ENCODE measurements at places on chromosomes 16 and 17.

- no peak for DNase-seq
Measured at GRCh38 chr17:10162096-10162495, 36.3 kb downstream of the GAS7 start.

DNA sequence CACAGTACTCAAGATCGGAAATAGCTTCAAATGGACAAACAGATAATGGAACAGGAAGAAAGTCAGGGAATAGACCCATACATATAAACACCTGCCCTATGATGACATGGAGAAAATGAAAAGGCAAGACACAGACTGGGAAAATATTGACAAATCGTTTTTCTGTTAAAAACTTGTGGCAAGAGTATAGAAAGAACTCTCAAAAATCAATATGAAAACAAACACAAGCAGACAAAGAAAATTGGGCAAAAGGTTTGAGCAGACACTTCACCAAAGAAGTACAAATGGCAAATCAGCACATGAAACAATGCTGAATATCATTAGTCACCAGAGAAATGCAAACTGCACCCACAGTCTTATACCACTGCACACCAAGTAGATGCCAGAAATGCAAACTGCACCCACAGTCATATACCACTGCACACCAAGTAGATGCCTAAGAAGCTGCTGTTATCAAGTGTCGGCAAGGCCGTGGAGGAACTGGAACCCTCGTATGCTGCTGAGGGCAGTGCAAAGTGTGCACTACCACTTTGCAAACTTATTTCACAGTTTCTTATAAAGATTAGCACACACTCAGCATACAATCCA lies 123.5 kb upstream of the CHMP6 start:
- DNase-seq, result no peak

DNA sequence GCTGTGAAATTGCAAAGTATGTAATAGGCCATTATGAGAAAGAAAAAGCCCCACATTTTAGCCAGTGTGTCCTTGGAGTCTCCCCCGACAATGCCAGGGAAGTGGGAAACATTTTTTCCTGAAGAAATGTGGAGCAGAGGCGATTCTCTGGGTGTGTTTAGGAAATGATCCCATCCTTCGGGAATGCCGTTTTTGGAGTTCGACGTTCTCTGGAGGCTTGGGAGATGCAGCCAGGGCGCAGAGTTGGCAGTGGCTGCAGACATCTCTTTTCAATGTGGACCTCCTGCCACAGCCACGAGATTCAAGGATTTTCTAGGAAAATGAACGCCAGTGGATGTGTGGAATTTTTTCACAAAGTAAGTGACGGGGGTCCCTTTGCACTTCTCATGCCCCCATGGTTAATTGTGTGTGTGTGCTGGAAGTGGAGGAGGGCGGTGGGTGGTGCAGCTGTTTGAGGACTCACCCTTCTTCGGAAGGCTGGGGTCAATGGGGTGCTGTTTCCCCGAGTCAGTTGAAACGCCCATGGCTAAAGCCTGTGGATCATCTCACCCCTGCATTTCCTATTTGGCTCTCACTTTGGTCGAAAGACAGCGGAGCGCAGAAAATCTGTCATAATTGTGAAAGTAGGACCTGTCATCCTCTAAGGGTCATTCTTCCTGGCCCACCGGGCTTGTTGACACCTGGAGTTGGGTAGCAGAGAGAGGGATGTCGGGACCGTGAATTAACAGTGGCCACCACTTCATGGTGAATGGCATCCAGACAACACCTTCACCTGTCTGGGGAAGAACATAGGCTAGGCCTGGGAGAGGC lies 73.2 kb downstream of the CMIP start:
- peak; percentile 44 for DNase-seq

DNA sequence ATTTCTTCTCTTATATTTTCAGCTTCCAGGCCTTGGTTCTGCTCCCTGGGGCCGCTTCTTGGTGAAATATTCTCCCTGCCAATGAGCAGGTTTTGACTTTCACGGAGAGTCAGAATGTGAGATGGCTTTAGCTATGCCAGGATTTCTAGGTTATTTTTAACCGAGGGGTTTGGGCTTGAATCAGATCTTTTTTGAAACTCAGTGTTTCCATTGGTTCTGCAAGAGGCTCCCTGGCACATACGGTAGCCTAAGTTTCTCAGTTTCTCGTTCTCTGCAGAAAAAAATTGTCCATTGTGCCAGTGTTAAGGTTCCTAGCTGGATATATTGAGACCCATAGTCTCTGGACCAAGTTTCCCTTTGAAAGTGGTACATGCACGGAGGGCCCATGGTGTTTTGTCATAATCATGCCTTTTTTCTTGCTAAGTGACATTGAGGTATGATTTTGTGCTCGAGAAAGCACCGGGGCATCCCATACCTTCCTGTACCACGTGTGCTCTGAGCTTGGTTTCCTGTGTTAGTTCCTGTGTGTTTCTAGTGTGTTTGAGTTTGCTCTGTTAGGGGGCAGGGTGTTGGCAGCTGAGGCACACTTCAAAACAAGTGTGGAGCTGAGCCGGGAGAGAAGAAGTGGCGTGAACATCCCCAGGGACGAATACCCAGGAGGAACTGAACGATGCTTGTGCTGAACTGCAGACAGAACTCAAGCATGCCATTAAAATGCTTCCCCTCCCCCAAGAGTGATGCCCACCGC lies 127.2 kb downstream of the HS3ST3B1 start:
- DNase-seq, result no peak

- DNase-seq, result no peak
Measured at GRCh38 chr16:77335652-77336234, 99.1 kb downstream of the ADAMTS18 start.

GRCh38 chr17:81510785-81511553 lies 1.6 kb downstream of the ACTG1 start:
- DNase-seq, result no peak

GRCh38 chr16:4109250-4109736 lies 6.9 kb downstream of the ADCY9 start:
- DNase-seq, result no peak

DNA sequence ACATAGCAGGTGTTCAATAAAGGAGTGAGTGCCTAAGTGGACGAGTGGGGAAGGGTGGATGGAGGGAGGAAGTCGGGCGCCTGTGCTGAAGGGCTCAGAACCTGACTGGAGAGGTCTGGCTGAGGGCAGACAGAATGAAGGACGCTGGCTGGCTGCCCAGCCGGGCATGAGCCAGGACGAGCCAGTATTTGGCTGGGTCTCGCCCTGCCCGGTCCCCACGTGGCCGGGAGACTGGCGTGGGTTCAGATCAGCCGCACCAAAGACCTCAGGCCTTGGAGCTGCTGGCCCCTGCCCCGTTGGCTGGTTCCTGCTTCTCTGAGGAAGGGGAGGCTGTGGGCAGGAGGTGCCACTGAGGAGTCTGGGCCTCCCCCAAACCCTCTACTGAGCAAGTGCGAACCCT lies 79.8 kb downstream of the ENGASE start:
- DNase-seq, result no peak

DNA sequence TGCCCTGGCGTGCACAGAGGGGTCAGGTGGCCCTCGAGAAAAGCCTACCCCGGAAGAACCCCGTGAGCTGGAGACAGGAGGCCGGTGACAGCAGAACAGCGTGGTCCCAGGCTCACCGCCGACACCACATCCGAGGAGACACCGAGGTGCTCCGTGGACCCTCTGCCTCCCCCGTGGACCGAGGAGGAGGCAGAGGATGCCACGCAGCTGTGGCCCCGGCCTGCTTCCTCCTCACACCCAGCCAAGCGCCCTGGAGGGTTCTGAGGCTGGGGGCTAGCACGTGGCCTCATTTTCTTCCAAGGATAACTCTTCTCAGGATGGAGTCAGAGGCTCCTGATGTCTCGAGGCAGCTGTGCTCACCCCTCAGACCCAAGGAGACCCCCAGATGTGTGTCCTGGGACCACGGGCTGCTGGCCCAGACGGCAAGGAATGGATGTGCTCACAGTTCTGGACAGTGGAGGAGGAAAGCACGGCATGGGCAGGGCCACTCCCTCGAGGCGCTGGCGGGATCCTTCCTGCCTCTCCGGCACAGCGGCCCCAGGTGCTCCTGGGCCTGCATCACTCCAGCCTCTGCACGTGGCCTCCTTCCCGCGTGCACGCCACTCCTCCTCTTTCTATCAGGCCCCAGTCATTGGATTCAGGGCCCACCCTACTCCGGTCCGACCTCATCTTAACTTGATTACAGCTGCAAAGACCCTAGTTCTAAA lies 4.4 kb upstream of the PVALEF start:
- DNase-seq, result no peak

Measured in RWPE1 (cell line).